Hepatocyte (in vitro differentiated cells): ENCODE measurements at places on chromosomes 13 and 19.

GRCh38 chr13:48559638-48560320 is 26.9 kb upstream of the RCBTB2 start:
- DNase-seq, result no peak

DNA sequence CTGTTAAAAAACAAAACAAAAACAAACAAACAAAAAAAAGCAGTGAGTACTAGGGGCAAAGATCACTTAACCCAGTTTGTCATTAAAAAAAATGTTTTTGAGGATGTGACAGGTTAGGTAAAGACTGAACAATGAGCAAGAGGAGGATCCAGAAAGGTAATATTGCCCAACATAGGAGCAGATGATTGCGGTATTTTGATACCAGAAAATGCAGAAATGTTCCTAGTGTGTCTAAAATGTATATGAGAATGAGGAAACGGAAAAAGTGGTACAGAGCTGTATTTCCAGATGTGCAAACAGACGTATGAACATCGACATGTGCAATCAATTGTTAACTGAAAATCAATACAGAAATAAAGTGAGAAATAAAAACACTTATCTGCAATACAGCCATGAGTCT is 4.9 kb upstream of the LILRA4 start:
- DNase-seq, result no peak

DNA sequence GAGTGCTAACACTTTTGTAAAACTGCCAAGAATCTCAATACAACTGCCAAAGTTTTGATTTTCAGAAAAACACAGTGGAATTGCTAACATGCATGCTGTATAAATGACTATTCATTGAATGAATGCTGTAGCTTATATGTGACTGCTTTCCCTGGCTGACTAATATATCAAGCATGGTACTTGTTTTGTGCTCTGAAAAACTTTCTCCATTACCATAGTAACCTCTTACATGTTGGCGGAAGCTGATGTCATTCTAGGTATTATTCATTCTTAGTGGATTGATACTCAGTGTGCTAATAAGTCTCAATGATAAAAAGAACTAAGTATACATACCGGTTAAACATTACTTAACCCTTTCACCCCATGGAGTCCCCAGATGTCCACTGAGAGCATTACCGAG is 166.1 kb upstream of the MYO16 start:
- DNase-seq, result peak; percentile 46

- DNase-seq, result no peak
Observed at GRCh38 chr19:33953592-33953991, 156.9 kb downstream of the KCTD15 start.

- DNase-seq, result no peak
Observed at GRCh38 chr13:26327940-26328725, 74.2 kb downstream of the CDK8 start.

DNA sequence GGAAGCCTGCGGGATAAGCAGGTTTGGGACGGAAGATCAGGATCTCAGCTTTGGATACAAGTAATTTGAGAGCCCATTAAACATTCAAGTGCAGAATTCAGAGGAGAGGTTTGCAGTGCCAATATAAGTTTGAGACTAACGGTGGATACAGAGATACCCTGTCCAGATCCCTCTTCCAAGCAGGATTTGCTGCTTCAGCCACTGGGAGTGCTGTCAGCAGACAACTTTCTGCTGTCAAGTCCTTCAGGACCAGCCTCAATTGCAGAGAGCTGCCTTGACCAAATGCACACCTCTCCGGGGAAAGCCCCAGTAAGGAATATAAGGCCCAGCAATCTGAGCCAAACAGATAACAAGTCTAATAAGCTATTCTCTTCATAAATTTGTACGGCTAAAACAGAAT is 46.1 kb upstream of the ZNF780A start:
- DNase-seq, result no peak

DNA sequence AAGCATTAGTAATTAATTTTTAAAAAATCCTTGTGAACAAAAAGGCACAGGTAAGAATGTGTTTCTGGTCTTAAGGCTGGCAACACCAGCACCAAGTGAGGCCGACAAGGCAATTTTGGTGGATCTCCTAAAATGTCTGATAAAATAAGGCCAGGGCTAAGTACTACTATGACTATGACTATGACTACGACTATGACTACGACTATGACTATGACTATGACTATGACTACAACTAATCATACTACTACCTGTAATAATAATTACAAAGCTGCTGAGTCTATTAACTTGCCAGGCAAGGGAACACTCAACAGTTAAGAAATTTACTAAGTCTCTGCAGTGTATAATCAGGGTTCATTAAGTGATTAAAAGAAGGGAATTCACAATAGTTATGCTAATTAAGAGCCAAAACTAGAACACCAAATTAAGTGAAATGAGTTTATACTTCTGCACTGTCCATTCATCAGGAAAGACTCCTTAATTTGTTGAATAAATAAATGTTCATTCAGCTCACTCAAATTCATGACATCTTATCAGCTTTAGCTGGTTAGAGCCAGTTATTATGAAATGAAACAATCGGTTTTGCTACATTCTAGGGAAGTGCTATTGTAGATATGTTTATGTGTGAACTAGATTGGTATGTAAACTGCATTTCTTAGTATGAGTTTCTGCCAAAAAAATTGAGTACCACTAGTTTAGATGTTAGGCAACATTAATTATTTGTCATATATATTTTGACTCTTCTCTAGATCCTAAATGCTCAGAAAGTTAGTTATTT is 1626.2 kb upstream of the PCDH20 start:
- no peak for DNase-seq

GRCh38 chr19:6326815-6327214 is 6.6 kb downstream of the ACER1 start:
- DNase-seq, result no peak

- no peak for DNase-seq
Observed at GRCh38 chr13:44867825-44868224, 121.4 kb downstream of the NUFIP1 start.

DNA sequence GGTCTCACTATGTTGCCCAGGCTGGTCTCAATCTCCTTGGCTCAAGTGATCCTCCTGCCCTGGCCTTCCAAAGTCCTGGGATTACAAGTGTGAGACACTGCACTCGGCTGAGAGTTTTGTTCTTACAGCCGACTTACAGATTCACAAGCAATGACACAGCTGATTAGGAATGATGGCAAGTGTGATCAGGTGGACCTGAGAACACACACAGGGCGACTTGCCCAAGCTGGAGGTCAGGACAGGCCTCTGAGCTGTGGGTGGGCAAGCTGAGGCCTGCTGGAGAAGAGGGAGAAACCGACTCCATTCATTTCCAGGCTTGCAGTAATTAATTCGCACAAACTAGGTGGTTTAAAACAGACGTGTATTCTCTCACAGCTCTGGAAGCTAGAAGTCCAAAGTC is 8.1 kb upstream of the ATG4D start:
- DNase-seq, result no peak

DNA sequence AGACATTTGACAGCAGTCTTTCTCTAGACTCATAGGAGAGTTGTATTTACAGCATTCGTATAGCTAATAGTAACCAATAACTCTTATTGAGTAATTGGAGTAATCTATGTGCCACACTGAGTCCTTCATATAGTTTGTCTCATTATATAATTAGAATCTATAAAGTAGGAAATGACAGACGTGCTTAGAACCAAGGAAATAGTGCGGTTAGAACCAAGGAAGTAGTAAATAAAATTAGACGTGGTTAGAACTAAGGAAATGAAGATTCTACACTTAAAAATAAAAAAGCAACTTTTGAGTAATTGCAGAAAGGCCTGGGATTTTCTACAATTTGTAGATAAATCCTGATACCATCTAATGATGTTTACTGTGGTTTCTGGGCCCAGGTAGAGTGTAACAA is 107.8 kb upstream of the TNFSF11 start:
- DNase-seq, result no peak

- no peak for DNase-seq
Observed at GRCh38 chr19:7519361-7520130, 2.9 kb upstream of the MCOLN1 start.

DNA sequence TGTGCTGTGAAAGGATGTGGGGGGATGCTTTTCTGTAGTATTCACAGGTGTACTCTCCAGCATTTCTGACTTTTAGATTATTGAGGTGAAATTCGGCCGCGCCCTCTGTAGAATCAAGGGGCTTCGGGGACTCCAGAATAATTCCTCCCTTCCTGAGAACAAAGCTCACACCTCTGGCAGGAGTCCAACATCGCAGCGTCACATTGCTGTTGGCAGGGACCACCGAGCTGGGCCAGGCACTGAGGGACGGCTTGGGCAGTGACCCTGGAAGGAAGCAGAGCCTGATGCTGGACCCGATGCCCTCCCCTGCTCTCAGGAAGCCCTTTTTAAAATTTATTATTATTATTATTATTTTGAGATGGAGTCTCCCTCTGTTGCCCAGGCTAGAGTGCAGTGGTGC is 6.3 kb downstream of the TARM1 start:
- no peak for DNase-seq

GRCh38 chr13:99301913-99302636 is 5.1 kb downstream of the GPR183 start:
- DNase-seq, result no peak

- DNase-seq, result no peak
Observed at GRCh38 chr13:53141336-53141735, 112.7 kb downstream of the OLFM4 start.

- no peak for DNase-seq
Observed at GRCh38 chr19:29315556-29316190, 102.7 kb upstream of the UQCRFS1 start.

DNA sequence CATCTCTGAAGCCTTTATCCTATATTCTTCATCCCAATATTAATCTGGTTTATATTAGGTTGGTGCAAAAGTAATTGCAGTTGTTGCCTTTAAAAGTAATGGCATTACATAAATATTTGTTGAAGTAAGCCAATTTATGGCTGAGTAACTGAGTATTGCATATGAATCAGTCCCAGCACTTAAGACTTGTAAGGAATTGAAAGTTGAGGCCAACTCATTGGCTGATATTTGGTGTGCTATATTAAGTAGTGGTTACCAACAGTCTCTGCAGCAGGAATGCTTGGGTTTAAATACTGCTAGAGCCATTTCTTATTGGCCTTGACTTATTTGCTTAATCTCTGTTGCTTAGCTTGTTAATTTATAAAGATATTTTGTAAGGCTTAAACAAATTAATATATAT is 460.7 kb downstream of the GPC6 start:
- no peak for DNase-seq

GRCh38 chr13:40254394-40254793 is 412.0 kb downstream of the FOXO1 start:
- no peak for DNase-seq

GRCh38 chr19:3520166-3521103 is 14.3 kb downstream of the FZR1 start:
- peak; percentile 51 for DNase-seq

DNA sequence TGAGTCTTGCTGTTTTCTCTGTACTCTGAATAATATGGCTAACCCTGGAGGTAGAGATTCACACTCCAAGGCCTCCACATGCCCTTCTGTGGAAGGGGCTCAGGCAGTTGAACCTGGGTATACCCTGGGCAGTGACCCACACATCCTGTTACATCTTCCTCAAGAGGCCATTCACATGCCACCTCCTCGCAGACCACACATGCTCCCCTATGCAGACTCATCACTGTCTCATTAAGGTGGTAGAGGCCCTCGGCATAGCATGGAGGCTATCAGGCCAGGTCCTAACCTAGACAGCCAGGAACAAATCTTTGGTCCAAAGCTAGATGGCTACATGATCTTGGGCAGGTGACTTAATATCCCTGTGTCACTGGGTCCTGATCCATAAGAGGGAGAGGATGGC is 363.9 kb upstream of the ZNF507 start:
- no peak for DNase-seq

- DNase-seq, result peak; percentile 81
Observed at GRCh38 chr13:20127562-20128458, 33.0 kb downstream of the GJA3 start.

- DNase-seq, result no peak
Observed at GRCh38 chr19:38424272-38424671, 1.7 kb downstream of the RASGRP4 start.
